ENCODE measurements at places on chromosomes 3 and 15.
A peak's percentile ranks its signal among the peaks of the same experiment; 100 is the strongest.

GRCh38 chr3:150342896-150343467 lies 65.1 kb upstream of the TSC22D2 start:
- no peak overlapping the region for H3K27ac ChIP-seq
- no peak for DNase-seq
- H3K36me3 ChIP-seq: no peaks in the 10 kb centered on the region
- H3K4me3 ChIP-seq: no peak overlapping the region

GRCh38 chr15:68499620-68500312 lies 67.8 kb upstream of the ITGA11 start:
- no peak for DNase-seq
- no peaks in the 10 kb centered on the region for H3K4me1 ChIP-seq
- no peaks in the 10 kb centered on the region for H3K27me3 ChIP-seq

- H3K4me3 ChIP-seq: no peak overlapping the region
- no peak for DNase-seq
Measured at GRCh38 chr3:24226397-24226796, 268.3 kb downstream of the THRB start.

- DNase-seq: no peak
- no peaks in the 10 kb centered on the region for H3K4me1 ChIP-seq
- H3K27me3 ChIP-seq: peaks cover under 1% of the 10 kb centered on the region
- H3K4me3 ChIP-seq: no peak overlapping the region
- H3K27ac ChIP-seq: no peak overlapping the region
- H3K36me3 ChIP-seq: no peaks in the 10 kb centered on the region
Measured at GRCh38 chr3:13612829-13613228, 63.9 kb downstream of the FBLN2 start.

GRCh38 chr3:25507811-25508210 lies 79.7 kb downstream of the RARB start:
- no peak overlapping the region for H3K27ac ChIP-seq
- no peaks in the 10 kb centered on the region for H3K4me1 ChIP-seq
- no peak overlapping the region for H3K4me3 ChIP-seq
- no peaks in the 10 kb centered on the region for H3K27me3 ChIP-seq
- H3K36me3 ChIP-seq: no peaks in the 10 kb centered on the region

DNA sequence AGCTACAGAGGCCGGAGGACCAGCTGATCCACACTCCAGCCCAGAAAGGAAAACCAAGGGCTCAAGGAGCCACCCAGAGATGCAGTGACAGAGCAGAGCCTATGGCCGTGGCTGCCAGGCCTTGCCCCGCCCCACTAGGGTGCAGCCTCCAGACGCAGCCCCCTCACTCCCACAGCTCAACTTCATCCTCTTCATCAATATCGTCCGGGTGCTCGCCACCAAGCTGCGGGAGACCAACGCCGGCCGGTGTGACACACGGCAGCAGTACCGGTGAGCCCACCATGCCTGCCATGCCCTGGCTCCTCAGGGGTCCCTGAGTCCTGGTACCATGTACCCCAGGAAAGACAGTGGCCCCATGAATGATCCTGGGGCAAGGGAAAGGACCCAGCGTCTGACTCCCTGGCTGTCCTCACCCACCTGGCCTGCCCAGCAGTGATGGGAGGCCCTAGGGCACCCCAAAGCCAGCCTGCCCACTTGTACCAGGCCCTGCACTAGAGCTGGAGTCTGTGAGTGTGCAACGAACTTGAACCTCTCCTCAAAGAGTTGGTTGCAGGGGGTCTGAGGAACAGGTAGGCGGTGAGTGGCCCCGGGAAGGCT lies 24.2 kb downstream of the PTH1R start:
- H3K4me1 ChIP-seq: no peaks in the 10 kb centered on the region
- no peak overlapping the region for H3K27ac ChIP-seq
- H3K27me3 ChIP-seq: no peaks in the 10 kb centered on the region
- DNase-seq: no peak
- H3K4me3 ChIP-seq: no peak overlapping the region

DNA sequence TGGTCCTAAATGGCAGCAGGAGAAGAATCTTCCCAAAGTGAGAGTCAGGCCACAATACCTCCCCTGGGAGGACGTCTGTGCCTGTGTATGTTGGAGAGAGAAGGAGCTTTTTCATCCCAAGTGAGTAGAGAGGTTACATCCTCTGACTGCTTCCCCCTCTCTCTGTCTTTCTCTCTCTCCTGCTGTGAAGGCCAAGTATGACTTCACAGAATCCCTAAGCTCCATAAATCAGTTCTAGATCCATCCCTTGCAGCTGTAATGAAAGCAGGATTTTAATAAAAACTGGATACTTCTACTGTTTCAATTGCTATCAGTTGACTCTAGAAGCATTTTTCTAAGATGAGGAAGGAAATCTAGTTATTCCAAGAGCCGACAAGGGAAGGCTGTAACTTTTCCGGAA lies 389.1 kb upstream of the PROK2 start:
- H3K4me1 ChIP-seq: peaks cover 29% of the 10 kb centered on the region
- H3K4me3 ChIP-seq: no peak overlapping the region
- H3K27me3 ChIP-seq: no peaks in the 10 kb centered on the region
- H3K36me3 ChIP-seq: no peaks in the 10 kb centered on the region

- H3K36me3 ChIP-seq: no peaks in the 10 kb centered on the region
- no peak overlapping the region for H3K4me3 ChIP-seq
- no peak overlapping the region for H3K27ac ChIP-seq
- H3K4me1 ChIP-seq: no peaks in the 10 kb centered on the region
Measured at GRCh38 chr3:10419637-10420232, 85.7 kb downstream of the ATP2B2 start.

DNA sequence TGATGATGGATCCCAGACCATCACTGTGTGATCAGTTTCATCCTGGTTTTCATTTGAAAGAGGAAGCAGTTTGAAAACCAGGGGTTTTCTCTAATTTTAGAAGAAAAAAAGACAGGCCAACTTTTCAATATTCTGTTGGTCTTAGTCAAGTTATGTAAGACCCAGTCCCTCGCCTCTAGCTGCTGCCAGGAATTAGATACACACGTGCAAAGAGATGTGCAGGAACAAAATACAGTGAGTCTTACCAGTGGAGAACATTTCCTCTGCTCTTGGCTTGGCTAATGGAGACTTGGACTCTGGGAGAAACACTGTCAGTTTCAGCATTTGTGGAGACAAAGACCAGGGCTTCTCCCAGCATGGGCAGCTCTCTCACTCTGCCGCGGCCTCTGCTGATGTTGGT lies 214.9 kb upstream of the C2CD4B start:
- DNase-seq: no peak
- no peak overlapping the region for H3K27ac ChIP-seq
- H3K27me3 ChIP-seq: no peaks in the 10 kb centered on the region
- no peaks in the 10 kb centered on the region for H3K36me3 ChIP-seq
- H3K4me3 ChIP-seq: no peak overlapping the region

DNA sequence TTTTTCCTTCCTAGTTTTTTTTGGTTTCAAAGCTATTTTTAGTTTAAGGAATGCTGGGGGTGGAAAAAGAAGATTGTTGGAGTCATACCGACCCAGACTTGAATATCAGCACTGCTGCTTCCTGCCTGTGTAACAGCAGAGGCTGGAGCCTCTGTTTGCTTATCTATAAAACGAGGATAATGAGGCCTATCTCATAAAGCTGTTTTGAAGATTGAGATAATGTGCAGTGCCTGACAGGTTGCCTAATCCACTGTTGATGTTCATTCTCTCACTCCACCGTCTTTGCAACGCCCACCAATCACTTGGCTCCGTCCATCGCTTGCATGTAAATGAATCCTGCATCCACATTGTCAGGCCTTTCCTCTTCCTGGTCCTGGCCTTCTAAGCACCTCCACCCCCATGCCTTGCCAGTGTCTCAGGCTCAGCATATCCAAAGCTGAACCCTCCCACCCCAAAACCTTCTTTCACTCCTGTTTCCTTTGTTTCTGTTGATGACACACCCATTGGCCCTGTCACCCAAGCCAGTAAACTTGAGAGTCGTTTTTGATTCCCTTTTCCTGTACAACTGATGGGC lies 94.9 kb downstream of the MEX3B start:
- H3K36me3 ChIP-seq: no peaks in the 10 kb centered on the region
- no peaks in the 10 kb centered on the region for H3K4me1 ChIP-seq
- H3K27ac ChIP-seq: no peak overlapping the region
- no peaks in the 10 kb centered on the region for H3K27me3 ChIP-seq
- H3K4me3 ChIP-seq: no peak overlapping the region

- H3K4me1 ChIP-seq: no peaks in the 10 kb centered on the region
- H3K27me3 ChIP-seq: no peaks in the 10 kb centered on the region
- no peak overlapping the region for H3K4me3 ChIP-seq
- H3K36me3 ChIP-seq: 0 out of 2 replicates have a peak, but pooled peaks cover 7% of the 10 kb centered on the region
- DNase-seq: no peak
Measured at GRCh38 chr3:17091910-17092582, 207.3 kb downstream of the PLCL2 start.

GRCh38 chr15:69679623-69680228 lies 227.1 kb downstream of the RPLP1 start:
- H3K27ac ChIP-seq: no peak overlapping the region
- peak; percentile 89 for DNase-seq
- H3K4me3 ChIP-seq: no peak overlapping the region
- H3K36me3 ChIP-seq: no peaks in the 10 kb centered on the region
- peaks cover 21% of the 10 kb centered on the region for H3K4me1 ChIP-seq

GRCh38 chr3:188916934-188917401 lies 254.8 kb upstream of the TPRG1 start:
- H3K27ac ChIP-seq: no peak overlapping the region
- H3K4me3 ChIP-seq: no peak overlapping the region
- no peaks in the 10 kb centered on the region for H3K36me3 ChIP-seq
- no peaks in the 10 kb centered on the region for H3K27me3 ChIP-seq
- H3K4me1 ChIP-seq: peaks cover 4% of the 10 kb centered on the region

- peak overlapping the region; percentile 39 for H3K27ac ChIP-seq
- peak overlapping the region; percentile 79 for H3K4me3 ChIP-seq
- H3K4me1 ChIP-seq: peaks cover 10% of the 10 kb centered on the region
- no peaks in the 10 kb centered on the region for H3K36me3 ChIP-seq
- no peak for DNase-seq
Measured at GRCh38 chr3:125357032-125357658, 18.0 kb downstream of the ZNF148 start.

- H3K27me3 ChIP-seq: no peaks in the 10 kb centered on the region
- no peaks in the 10 kb centered on the region for H3K36me3 ChIP-seq
- no peak overlapping the region for H3K27ac ChIP-seq
- no peak for DNase-seq
Measured at GRCh38 chr15:97994236-97994635, 33.7 kb downstream of the ARRDC4 start.

DNA sequence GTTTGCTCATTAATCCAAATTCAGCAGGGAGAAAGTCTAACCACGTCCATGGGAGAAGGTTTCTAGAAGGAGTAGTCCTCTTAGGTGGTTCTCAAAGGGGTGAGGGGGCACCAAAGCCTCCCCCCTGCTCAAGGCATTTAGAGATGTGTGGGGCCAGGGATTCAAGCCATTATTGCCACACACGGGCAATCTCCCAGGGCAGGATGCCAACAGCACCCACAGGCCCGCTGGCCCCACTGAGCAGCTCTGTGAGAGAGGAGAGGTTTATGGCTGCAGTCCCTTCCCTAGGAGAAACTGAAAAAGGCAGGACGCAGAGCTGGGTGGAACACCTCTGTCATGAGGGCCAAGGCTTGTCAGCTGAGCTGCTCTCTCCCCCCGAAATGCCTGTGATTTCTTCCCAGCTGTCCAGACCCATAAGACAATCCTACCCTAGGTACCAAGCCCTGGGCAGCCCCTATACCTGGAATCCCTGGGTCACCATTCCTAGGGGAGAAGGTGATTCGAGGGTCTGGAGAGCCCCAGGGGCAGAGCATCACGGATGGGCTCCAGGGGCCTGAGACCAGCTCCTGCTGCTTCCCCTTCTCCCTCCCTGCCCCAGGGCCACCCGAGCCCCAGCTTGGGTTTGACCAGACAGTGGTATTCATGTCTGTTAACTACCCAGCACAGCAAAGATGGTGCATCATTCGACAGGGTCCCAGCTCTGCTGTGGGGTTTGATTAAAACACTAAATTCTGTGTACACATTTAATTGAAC lies 39.0 kb downstream of the WHAMM start:
- no peak overlapping the region for H3K4me3 ChIP-seq
- DNase-seq: no peak
- H3K4me1 ChIP-seq: peaks cover 6% of the 10 kb centered on the region
- H3K27ac ChIP-seq: no peak overlapping the region
- no peaks in the 10 kb centered on the region for H3K36me3 ChIP-seq

- no peak for DNase-seq
- H3K27me3 ChIP-seq: no peaks in the 10 kb centered on the region
Measured at GRCh38 chr3:10232137-10232536, 16.1 kb upstream of the TATDN2 start.

DNA sequence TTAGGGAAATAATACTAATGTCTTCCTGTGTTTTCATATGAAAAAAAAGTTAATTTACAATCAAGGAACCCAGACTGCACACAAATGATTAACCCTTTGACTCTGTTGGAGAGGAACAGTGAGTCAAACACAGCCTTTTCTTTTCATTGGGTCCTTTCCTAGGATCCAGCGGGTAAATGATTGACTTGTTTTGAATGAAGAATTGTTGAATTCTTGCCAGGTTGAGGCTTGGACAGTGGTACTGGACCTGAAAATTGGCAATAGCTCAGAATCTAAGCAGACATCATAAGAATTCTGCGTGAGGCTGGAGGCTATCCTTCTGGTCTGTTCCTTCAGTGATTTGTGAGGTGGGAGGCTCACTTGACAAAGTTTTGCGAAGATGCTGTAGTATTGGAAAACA lies 143.0 kb downstream of the RYR3 start:
- no peak for DNase-seq
- H3K4me3 ChIP-seq: no peak overlapping the region
- H3K36me3 ChIP-seq: no peaks in the 10 kb centered on the region
- peaks cover 3% of the 10 kb centered on the region for H3K27me3 ChIP-seq
- no peaks in the 10 kb centered on the region for H3K4me1 ChIP-seq

DNA sequence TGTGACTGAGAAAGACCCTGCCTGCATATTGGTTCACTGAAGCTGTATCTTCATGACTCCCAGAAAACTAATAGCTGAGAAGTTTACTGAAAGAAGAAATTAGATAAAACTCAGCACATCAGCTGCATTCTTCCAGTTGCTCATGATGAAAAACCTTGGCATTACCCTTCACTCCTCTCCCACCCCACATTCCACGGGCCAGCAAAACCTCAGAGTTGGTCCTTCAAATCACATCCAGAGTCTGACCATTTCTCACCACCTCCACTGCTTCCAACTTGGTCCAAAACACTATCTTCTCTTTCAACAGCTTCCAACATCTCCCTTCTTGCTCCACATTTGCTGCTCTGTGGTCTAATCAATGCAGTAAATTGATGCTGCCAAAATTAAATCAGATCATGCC lies 97.1 kb downstream of the CD47 start:
- no peaks in the 10 kb centered on the region for H3K4me1 ChIP-seq
- no peak overlapping the region for H3K27ac ChIP-seq
- H3K4me3 ChIP-seq: no peak overlapping the region
- DNase-seq: no peak
- no peaks in the 10 kb centered on the region for H3K36me3 ChIP-seq

GRCh38 chr15:40266828-40267304 lies 16.0 kb downstream of the ANKRD63 start:
- H3K27ac ChIP-seq: no peak overlapping the region
- DNase-seq: no peak
- no peaks in the 10 kb centered on the region for H3K4me1 ChIP-seq
- no peaks in the 10 kb centered on the region for H3K27me3 ChIP-seq

DNA sequence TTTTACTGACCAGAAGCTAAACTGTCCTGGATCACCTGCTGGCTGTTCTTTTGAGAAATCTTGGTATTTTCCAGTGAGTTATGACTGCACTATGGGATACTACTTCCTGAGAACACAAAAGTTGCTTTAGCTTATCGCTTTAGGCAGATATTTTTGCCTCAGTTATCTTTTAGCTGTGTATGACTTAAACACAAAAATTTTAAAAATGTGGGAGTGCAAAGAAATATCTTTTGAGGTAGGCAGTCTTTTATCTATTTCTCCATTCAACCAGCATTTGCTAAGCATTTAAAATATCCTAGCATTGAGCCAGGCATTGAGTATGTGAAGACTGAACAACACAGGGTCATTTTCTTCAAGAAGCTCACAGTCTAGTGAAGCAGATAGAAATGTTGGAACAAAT lies 981.9 kb downstream of the FHIT start:
- no peak for DNase-seq
- no peak overlapping the region for H3K27ac ChIP-seq
- H3K27me3 ChIP-seq: no peaks in the 10 kb centered on the region
- no peak overlapping the region for H3K4me3 ChIP-seq

Data from GM12878 (cell line).